ENCODE measurements at places on chromosomes 7 and 10.

- DNase-seq: no peak
Measured at GRCh38 chr10:67114945-67115344, 189.1 kb downstream of the LRRTM3 start.

DNA sequence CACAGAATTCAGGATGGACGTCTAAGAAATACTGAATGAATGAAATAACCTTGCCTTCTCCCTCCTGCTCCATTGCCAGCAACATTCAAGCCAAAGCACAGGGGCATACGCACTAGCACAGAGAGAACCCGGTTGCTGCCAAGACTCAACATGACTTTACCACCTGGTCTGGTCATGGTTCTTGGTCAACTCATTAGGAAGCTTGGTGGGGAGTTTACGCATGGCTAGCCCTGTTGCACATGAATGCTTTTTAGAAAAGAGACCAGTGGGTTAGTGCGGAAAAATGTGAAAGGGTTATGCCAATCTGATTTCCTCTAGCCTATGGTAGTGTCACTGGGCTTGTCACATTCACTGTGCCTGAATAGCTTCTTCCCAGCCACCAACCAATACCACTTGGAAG, 187.6 kb upstream of the NEBL start:
- DNase-seq: no peak

GRCh38 chr7:11540271-11540761, 291.7 kb downstream of the THSD7A start:
- DNase-seq: no peak

DNA sequence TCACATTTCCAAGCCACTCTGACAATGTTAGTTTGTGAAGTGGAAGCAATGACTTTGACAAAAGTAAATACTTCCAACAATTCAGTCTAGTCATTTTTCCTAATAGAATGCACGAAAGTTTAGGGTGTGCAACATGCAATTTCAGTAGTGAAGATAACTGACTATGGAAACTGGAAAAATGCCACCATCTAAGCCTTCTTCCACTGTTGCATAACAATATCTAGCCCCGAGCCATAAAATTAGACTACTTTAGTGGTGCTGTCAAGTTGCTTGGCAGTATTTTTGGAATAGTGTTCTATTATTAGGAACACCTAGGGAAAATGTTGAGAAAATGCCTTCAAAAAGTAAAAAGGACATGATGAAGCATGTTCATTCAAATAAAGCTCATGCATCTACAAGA, 17.9 kb downstream of the SEMA3A start:
- DNase-seq: no peak

DNA sequence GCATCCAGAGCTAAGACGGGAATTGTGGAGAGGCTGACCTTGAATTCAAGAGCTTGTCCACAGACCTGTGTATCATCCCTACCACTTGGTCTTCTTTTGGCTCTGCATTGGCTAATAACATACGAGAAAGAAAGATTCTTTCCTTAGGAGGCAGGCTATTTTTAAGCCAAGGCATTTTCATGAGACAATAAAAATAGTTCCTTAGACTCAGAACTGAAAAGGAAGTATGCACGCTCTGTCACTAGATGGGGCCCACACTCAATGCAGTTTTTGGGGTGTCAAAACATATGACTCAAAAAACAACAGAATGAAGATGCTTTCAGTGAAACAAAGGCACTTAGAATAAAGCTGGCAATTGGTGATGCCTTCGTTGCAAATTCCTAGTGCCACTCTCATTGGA, 265.9 kb upstream of the DGKB start:
- DNase-seq: no peak

GRCh38 chr10:88082806-88083596, 219.6 kb downstream of the PTEN start:
- DNase-seq: no peak

DNA sequence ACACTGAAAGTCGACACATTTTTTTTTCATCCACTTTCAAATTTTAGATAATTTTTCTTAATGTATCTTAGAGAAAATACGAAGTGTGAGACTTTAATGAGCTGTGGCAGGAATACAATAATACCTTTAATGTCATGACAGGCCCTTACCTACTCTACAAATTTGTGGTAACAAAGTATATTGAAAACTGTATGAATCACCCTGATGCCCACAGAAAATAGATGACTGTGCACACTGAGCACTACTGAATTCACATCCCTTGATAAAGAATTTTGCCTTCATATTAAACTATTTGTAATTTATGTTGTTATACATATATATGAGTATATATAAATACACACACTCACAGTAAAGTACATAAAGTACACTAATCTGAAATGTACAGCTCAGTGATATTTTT, 51.7 kb downstream of the AKR1D1 start:
- DNase-seq: no peak

DNA sequence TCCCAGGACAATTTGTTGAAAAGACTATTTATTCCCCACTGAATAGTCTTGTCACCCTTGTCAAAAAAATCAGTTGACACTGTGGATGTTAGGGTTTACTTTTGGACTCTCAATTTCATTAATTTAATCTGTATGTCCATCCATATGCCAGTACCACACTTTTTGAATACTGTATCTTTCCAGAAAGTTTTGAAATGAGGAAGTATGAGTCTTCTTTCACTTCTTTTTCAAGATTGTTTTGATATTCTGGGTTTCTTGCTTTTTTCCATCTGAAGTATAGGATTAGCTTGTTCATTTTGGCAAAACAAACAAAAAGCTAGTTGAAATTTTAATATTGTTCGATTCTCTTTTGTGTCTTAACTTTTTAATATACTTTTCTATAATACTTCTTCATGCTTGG, 21.7 kb downstream of the KLHDC10 start:
- no peak for DNase-seq

- no peak for DNase-seq
Measured at GRCh38 chr7:31341141-31341540, 615 bp upstream of the NEUROD6 start.

GRCh38 chr10:16483241-16483917, 38.3 kb downstream of the C1QL3 start:
- DNase-seq: no peak

DNA sequence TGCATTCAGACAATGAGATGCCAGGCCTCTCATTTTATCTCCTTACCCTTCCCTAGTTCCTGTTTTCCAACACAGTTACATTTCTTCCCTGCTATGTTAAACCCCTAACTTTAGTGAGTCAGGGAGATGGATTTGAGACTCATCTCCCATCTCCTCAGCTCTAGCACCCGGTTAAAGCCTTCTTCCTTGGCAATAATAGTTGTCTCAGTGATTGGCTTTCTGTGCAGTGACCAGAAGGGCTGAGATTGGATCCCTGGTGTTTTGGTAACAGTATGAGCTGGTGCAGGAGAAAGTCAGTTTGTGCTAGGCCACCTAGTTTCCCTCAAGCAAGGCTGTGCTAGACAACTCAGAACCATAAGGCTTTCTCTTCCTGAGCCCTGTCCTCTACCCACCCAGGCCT, 212.5 kb downstream of the SORCS1 start:
- no peak for DNase-seq

DNA sequence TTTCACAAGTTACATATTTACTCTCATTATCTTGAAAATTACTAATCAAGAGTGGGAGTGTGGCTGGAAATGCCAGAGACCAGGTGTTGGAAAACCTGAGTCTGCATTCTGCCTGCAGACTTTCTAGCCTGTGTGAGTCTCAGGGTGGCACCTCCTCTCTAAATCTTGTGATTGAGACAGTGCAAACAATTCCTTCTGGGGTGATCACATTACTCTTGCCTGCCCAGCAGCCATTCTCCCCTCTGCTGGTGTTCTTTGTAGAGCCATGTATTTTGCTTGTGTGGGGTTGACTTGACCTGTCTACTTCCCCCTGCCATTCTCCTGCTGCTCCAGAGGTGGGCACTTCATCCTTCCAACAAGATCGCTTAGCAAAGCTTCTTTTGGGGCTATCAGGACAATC, 101.1 kb downstream of the RAPGEF5 start:
- DNase-seq: no peak

DNA sequence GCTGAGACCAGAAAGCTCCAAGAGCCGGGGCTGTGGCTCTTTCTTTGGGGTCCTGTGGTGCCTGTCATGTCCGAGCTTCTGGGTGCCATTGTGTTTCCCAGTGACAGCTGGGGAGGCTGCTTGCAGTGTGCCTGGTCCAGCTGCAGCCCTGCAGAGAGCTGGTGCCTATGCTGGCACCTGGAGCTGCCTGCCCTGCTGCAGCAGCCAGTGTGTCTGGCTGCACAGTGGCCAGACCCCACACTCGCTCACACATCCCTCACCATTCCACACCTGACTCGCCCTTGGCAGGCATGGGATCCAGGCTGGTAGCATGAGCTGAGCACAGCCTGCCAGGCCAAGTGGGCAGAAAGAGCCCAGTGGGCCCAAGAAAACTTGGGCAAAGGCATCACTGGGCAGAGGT, 635.1 kb upstream of the SEMA3D start:
- DNase-seq: no peak

GRCh38 chr10:131207176-131207575, 104.3 kb downstream of the TCERG1L start:
- no peak for DNase-seq

- no peak for DNase-seq
Measured at GRCh38 chr10:116260599-116260998, 12.4 kb downstream of the GFRA1 start.

DNA sequence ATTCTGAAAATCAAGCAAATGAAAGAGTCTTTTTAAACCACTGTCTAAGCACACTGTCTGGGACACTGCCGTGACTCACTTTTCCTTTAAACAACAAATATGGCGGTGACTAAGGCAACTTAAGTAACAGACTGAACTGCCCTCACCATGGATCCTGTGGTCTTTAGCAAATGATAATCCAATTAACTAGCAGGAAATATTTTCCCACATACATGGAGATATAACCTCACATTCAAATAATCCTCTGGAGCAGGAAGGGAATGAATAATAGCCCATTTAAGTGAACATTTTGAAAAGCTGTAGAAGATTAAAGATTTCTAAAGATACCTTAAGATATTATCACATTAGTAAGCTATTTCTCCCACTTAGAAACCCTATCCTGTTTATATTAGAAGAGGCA, 40.3 kb upstream of the LRRC17 start:
- DNase-seq: no peak

GRCh38 chr7:20513341-20513740, 102.1 kb upstream of the ABCB5 start:
- no peak for DNase-seq

- DNase-seq: no peak
Measured at GRCh38 chr10:33655921-33656320, 321.5 kb upstream of the NRP1 start.

DNA sequence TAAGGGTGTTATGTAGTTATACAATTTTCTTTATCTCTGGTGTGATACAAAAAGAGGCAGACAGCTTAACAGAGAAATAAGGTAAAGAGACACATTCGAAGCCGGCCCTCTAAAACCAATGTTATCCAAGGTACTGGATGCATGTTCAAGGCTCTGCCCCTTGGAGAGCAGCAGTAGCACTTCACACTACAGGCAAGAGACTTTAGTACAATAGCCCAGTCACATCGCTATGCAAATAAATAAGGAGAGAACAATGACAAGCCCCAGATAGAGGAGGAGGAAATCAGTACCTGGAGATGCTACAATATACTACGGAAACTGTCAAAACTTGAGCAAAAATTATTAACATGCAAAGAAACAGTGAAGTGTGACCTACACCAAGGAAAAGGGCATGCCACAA, 111.1 kb downstream of the ITGB1 start:
- no peak for DNase-seq

DNA sequence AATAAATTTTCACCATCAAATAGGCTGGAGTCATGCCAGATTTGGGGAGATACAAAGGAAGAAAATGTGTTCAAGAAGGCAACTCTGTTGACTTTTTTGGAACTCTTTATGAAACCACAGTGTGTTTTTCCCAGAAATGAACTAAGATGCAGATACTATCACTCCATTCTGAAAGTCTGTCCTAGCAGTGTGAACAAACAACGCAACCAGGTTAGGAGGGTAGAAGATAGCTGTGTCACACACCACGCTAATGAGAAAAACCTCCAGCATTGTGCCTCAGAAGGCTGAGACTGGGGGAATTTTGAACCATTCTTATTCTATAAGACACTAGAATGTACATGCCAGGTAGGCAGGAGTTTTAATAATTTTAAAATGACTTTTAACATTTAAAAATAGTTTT, 15.9 kb upstream of the ATP6V0A4 start:
- no peak for DNase-seq

DNA sequence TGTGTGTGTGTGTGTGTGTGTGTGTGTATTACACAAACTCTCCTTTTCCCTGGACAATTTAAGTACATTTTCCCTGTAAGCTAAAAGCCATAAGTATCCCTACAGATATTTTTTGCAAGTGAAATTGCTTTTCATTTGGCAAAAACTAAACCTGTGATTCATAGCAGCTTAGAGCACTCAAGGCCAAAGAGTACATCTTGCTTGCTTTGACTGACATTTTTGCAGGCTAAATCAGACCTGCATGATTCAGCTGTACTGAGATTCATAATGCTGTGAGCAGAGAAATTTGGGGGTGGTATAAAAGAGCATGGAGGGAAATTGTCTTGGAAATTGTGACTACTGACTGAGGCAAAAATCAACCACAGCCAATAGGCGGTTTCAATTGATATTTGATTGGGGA, 500.4 kb downstream of the GFRA1 start:
- DNase-seq: no peak

- DNase-seq: no peak
Measured at GRCh38 chr10:10530313-10530712, 487.4 kb upstream of the CELF2 start.

DNA sequence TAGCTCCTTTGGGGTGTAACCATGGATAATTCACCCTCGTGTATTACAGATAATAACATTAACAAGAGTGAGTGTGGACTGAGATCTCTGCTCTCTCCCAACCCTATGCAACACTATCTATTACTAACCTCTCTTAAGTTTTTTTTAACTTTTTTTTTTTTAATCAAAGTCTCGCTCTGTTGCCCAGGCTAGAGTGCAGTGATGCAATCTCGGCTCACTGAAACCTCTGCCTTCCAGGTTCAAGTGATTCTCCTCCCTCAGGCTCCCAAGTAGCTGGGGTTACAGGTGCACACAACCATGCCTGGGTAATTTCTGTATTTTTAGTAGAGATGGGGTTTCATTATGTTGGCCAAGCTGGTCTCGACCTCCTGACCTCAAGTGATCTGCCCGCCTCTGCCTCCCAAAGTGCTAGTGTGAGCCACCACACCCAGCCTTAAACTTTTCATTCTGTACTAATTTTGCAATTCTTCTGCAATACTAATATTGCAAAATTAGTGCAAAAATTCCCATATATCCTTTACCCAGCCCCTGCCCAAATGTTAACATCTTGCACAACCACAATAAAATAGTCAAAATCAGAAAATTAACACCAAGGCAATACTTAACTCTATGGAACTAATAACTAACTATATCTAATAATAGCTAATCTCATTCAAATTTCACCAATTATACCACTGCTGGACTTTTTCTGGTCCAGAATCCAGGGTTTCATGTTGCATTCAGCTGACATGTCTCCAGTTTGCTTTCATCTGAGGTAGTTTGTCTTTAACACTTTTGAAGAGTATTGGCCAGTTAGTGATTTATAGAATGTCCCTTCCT, 66.5 kb upstream of the TCF7L2 start:
- no peak for DNase-seq

GRCh38 chr10:117373823-117374505, 1.3 kb downstream of the PDZD8 start:
- no peak for DNase-seq

All from activated CD8-positive, alpha-beta memory T cell treated with anti-CD3 and anti-CD28 coated beads for 1 hour (primary cell).